ENCODE measurements at places on chromosomes 1 and 21. TPM values are rescaled to one million over a fixed set of nuclear protein-coding genes. Genes with fewer than 3 reads are reported as not detected.

DNA sequence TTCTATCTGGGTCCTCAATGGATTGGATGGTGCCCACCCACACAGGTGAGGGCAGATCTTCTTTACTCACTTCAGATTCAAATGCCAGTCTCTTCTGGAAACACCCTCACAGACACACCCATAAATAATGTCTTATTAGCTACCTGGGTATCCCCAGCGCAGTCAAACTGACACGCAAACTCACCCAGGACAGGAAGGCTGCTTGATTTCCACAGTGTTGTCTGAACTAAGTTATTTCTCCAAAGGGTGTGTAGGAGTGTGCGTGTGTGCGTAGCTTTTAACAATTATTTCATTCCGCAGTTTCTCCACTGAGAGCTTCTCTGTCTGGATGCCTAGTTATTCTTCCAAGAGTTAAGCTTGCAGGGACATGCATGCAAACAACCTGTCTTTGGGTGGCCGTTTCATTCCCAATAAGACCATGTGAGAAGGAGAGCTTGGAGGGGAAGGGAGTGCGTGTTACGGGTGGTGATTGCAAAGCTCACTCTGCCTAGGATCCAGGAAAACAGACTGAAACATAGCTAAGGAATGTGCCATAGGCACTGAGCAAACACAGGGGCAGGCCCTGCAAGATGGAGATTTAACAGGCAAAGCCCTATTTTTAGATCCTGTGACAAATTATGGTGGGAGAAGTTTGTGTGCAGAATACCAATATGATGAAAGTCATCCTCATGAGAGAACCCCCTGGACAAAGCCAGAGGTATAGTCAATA lies 269.7 kb downstream of the DYRK1A start:
- no peak for DNase-seq

GRCh38 chr1:175172503-175172902 lies 20.1 kb downstream of the KIAA0040 start:
- DNase-seq: no peak

GRCh38 chr1:199944986-199945385 lies 82.5 kb upstream of the NR5A2 start:
- DNase-seq: no peak

DNA sequence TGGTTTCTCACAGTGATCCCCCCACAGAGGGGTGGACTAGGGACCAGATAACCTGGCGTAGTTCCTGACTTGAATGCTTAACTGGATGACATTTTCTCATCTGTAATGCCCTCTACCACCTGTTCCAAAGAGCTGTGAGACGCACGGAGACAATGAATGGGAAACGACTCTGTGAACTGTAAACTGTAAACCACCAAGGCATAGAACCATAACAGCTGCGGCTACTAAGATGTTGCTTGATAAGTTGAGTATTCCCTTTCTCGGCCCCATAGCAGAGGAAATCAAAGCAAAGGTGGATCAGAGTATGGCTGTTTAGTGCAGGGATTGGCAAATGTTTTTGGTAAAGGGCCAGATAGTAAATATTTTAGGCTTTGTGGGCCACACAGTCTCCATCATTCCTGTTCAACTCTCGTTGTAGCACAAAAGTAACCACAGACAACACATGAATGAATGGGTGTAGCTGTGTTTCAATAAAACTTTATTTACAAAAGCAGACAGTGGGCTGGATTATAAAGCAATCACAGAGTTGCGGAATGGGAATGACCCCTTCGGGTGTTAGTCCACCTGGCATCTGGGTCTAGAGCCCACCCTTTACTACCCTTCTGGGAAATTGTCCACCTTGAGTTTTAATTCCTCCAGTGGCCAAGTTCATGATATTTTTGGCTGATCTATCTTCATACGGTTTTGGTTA lies 315.2 kb downstream of the RPS6KC1 start:
- DNase-seq: no peak

DNA sequence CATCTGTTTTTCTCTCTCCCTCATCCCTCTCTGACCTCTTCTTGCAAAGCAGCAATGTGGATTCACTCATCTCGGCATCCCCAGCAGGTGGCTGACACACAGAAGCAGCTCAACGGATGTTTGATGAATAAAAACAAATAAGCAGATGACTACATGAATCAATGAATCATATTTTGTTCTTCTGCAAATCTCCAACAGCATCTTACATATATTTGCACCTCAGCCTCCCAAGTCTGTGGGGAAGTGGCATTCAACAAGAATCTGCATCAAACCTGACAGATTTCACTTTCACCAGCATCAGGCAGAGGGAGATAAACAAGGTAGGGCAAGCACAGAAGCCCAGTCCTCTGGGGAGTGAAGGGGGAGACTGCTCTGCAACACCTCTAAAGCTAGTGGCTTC lies 34.0 kb downstream of the CAPN8 start:
- DNase-seq: no peak

DNA sequence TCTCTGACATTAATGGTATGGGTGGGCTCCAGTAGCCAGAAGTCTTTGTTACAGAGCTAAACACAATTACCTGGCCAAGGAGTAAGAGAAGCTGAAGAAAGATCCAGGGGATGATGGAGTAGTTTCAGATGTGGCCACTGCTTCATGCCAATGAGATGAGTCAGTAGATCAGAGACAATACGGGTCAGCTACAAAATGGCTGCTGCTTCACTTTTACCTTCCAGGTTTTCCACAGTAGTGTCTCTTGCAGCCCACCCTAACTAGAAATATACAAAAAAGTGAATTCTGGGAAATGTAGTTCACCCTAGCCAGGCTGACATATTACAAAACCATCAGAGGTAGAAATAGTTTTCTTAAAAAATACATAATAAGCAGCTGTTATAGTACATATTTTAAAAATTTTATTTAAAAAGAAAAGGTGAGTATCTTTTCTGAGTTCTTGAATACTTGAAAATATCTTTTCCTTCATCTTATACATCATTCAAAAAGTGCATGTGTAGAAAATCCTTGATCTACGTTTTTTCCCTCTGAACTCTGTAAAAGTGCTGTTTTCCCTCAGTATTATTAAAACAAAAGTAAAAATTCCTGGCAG lies 36.1 kb downstream of the LRIF1 start:
- no peak for DNase-seq

GRCh38 chr1:156578055-156578454 lies 1.5 kb upstream of the TTC24 start:
- no peak for DNase-seq

- DNase-seq: no peak
Observed at GRCh38 chr1:3352299-3352951, 102.0 kb upstream of the ARHGEF16 start.

GRCh38 chr21:36698981-36699545 lies at the start of gene SIM2:
TSS of gene SIM2 (plus strand) at chr21:36699115. CDS start at chr21:36699747, 632 bp downstream.
- no peak for DNase-seq

- DNase-seq: no peak
Observed at GRCh38 chr1:225567789-225568188, 85.1 kb downstream of the ENAH start.

- no peak for DNase-seq
Observed at GRCh38 chr1:93433407-93433961, 14.4 kb upstream of the FNBP1L start.

- no peak for DNase-seq
Observed at GRCh38 chr1:223001653-223002634, 141.1 kb downstream of the TLR5 start.

DNA sequence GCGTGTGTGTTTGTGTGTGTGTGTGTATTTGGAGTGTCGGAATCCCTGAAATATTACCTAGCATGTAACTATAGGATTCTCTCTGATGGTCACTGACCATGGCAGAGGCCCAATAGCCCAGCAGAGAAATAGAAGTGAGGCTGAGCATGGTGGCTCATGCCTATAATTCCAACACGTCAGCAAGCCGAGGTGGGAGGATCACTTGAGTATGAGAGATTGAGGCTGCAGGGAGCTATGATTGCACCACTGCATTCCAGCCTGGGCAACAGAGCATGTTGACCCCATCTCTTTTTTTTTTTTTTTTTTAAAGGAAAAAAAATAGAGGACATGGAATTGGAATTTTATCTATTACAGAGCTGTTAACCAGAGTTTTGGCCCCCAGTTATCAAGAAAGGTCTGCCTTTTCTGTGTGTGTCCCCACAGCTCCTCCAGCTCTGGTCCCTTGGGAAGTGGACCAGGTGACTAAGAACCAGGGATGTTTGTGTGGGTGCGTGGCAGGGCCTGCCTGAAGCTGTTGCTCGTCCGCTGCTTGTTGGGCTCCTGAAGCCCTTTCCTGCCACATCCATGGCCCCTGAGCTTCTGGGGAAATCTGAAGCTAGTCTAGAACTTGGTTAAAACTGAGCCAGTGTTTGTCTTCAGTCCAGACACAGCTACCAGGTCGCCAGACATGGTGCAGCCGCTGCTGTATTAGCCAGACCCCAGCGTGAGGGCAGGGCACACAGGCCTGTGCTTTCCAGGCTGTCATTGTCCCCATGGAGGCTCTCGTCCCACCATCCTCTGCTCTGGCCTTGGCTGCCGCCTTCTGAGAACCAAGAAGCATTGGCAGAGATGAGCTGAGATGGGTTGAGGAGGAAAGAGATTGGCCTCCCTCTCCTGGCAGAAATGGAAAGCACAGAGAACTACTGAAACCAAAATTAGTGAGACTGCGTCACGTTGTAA lies 25.5 kb downstream of the CAPN9 start:
- DNase-seq: no peak

- no peak for DNase-seq
Observed at GRCh38 chr1:80759354-80759753, 1041.4 kb upstream of the ADGRL2 start.

- no peak for DNase-seq
Observed at GRCh38 chr21:26195708-26196107, 25.1 kb upstream of the APP start.

DNA sequence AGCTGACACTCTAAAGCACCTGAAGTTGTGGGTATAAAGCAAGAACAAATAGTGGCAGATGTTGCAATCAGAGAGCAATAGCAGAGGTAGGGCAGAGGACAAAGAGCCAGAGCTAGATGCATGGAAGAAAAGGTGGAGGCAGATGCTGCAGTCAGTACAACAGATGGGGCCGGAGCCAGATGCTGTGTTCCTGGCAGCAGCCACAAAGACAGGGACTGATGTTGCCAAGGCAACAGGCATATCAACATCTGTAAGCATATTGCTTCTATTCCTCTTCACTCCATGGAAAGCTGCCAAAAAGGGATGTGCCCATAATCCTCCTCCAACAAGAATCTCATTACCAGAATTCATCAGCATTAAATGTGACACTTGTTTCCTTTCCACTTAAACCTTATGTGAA lies 108.0 kb downstream of the TNNI3K start:
- DNase-seq: no peak

DNA sequence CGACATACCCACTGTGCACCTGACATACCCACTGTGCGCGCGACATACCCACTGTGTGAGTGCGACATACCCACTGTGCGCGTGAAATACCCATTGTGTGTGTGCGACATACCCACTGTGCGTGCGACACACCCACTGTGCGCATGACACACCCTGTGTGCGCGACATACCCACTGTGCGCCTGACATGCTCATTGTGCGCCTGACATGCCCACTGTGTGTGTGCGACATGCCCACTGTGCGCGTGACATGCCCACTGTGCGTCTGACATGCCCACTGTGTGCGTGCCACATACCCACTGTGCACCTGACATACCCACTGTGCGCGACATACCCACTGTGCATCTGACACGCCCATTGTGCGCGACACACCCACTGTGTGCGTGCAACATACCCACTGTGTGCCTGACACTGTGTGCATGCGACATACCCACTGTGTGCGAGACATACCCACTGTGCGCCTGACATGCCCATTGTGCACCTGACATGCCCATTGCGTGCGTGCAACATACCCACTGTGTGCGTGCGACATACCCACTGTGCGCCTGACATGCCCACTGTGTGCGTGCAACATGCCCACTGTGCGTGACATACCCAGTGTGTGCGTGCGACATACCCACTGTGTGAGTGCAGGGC lies 2.5 kb upstream of the RRP1 start:
- DNase-seq: no peak

- DNase-seq: no peak
Observed at GRCh38 chr1:71796006-71796405, 486.3 kb downstream of the NEGR1 start.

- no peak for DNase-seq
Observed at GRCh38 chr1:236058141-236058934, 6.6 kb downstream of the NID1 start.

- DNase-seq: no peak
Observed at GRCh38 chr1:226131639-226132038, 54.9 kb downstream of the ACBD3 start.

DNA sequence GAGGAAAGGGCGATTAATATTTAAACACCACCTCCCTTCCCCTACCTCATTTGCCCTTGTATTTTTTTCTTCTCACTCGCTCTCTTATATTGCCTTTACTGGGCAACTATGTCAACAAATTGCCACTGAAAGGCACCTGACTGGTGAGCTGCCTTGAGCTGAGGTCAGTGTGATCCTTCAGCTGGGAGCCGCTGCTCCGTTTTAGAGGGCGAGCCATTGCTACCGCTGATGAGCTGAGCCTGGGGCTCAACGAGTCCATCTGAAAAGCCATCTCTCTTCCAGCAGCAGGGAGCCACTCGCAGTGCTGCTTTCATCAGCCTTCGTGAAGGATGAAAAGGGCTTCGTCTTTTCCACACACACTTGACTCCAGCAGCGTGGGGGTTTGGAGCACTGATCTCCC lies 108.0 kb upstream of the KIF26B start:
- DNase-seq: no peak

- no peak for DNase-seq
Observed at GRCh38 chr1:28170001-28170596, 6.4 kb downstream of the PTAFR start.

- no peak for DNase-seq
Observed at GRCh38 chr1:193077991-193078390, 18.6 kb downstream of the RO60 start.

DNA sequence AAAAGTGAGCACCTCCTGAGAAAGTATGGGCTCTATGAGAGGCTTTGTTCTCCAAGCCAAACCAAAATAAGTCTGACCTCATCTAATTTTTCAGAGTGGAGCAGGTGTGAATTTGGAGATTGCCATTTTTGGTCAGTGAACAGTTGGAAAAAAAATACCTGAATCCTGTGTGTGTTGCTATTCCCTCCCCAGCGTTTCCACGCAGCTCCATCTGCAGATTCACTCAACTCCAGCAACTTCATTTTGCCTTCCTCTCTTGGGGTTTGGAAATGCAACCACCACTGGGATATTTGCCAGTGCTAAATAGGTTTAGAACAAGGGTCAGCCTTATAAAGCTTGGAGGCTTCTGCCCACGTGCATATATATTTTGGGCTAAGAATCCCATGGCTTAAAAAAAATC lies 11.2 kb downstream of the CASQ2 start:
- no peak for DNase-seq

VWA5B1 gene
- total RNA-seq: not detected

KCNA10 gene
- not detected for total RNA-seq

AMY1B gene
- total RNA-seq: not detected

RASAL2 gene
- not detected for total RNA-seq

FMO1 gene
- not detected for total RNA-seq

S100A1 gene
- not detected for total RNA-seq

DPH2 gene
- total RNA-seq: 32.4 TPM

PLD5 gene
- total RNA-seq: not detected

VPS13D gene
- 32.5 TPM for total RNA-seq

LORICRIN gene
- not detected for total RNA-seq

DNTTIP2 gene
- 72.1 TPM for total RNA-seq

CFHR4 gene
- not detected for total RNA-seq
